ENCODE measurements at places on chromosomes 4 and X.

GRCh38 chrX:144259054-144259453 lies 375.2 kb downstream of the UBE2NL start:
- DNase-seq: no peak

DNA sequence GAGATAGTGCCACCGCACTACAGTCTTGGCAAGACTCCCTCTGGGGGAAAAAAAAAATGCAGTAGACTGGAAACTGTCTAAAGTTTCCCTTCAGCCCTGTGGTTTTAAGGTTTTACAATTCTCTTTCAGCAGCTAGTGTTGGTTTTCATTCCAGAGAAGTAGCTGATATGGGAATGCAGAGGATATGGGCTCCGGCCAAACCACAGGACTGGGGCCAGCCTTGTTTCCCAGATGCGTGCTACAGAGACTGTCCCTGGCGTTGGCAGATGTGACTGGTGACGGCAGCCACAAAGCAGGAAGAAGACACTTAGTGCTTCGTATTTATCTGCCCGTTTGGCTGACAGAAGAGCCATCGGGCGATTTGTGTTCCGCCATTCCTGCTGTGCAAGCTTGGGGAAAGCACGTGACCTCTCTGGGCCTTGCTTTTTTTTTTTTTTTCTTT lies 43.2 kb downstream of the ZBTB49 start:
- no peak for DNase-seq

DNA sequence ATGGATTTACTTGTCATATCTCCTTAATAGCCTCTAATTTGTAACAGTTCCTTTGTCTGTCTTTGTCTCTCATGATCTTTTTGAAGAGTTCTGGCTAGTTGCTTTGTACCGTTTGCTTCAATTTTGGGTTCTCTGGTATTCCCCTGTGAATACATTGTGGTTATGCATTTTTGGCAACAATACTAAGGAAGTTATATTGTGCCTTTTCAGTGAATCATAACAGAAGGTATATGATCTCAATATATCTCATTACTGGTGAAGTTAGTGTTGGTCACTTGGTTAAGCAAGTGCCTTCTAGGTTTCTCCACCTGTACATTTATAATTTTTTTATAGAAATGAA lies 48.6 kb downstream of the DCLK2 start:
- no peak for DNase-seq

- DNase-seq: no peak
These were observed 145.1 kb downstream of the TBL1X start for GRCh38 chrX:9609987-9610386.

GRCh38 chr4:24837336-24837735 lies 42.0 kb downstream of the SOD3 start:
- DNase-seq: no peak

DNA sequence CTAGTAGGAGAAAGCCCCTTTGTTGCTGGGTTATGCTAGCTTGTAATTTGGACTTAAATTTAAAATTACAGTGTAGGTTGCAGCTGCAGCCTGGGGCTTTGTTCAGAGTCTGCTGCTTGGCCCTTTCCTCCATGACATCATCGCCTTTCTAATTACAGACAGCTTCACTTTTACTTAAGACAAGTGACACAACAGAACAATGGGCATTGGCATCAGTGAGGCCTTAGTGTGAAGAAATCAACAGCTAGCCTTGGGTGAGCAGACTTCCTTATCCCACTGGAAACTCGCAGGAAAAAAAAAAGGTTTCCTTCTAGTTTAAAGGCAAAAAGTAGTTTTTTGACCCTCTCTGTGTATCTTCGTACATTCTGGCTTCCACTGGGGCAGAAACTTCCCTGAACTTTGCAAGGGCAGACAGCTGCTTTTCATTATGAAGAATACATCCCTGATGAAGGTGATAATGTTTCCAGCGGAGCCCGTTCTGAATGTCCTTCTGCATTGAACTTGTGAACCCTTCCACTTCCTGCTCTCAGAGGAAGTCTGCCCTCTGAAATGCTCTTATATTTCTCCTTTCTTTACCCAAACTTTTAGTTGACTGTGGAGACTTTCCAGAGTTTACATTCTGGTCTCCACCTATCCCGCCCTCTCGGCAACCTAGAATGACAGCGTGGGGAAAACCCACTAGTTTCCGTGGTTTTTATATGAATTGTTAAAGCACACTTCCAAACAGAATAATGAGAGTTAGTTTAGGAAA lies 123.2 kb upstream of the FAM9C start:
- no peak for DNase-seq

- DNase-seq: no peak
These were observed 111.4 kb upstream of the EOLA2 start for GRCh38 chrX:150049647-150050046.

DNA sequence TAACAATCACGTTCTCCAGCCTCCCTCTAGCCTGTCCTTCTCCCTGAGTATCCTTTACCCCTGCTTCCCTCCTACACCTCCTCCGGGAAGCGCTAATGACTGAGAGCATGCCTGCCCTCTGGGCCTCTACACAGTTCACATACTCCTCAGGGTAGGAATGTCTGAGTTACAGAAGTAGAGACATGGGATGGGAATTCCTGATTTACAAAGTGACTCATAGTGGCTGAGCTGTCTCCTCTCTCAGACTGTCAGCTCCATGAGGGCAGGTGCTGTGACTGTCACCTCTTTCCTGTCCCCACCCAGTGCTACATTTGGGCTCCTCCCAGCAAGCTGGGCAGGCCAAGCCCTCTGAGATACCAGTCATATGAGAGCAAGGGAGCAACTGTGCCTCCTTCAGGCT lies 2.6 kb downstream of the LAS1L start:
- DNase-seq: no peak

DNA sequence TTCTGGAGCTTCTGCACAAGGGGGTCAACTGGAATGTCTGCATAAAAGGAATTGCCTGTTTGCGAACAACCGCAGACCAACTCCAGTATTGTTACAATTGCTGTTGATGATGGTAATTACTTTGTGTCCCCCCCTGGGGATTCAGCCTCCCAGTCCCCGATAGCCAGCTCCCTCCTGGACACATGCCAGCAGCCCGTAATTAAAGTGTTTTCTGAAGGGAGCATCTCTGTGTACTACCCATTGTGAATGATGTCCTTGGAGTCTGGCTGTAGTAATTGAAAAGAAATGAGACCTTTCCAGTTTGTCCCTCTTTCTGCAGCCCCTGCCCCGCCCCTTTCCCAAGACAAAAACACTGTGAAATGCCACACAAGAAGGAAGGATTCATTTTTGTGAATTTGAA lies 377.1 kb upstream of the LCORL start:
- no peak for DNase-seq

DNA sequence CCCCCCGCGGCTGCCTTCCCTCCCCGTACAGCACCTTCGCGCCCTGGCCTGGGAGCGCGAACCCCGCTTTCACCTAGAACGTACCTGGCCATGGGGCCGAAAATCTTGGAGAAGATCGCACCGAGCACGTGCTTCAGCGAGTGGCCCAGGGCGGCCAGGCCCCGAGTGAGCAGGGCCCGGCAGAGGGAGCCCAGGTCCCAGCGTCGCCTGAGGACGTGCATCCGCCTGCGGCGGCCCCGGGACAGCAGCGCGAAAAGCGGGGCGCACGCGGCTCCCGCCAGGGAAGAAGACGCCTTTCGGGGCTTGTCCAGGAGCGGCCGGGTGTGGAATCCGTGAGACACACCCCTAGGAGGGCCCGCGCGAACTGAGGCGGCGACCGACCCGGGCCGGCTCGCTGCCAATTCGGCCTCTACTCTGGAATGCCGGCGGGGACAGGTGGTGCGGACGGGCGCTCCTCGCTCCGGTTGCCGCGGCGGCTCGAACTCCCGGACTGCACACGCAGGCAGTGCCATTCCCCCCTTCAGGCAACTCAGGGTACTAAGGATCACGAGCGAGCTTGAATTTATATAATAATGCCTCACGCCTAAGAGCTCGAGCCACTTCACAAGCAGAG lies at the start of gene HS6ST2:
Gene HS6ST2, minus strand, starts transcription at position 539 of the 613 bp plus-strand sequence.
- no peak for DNase-seq

DNA sequence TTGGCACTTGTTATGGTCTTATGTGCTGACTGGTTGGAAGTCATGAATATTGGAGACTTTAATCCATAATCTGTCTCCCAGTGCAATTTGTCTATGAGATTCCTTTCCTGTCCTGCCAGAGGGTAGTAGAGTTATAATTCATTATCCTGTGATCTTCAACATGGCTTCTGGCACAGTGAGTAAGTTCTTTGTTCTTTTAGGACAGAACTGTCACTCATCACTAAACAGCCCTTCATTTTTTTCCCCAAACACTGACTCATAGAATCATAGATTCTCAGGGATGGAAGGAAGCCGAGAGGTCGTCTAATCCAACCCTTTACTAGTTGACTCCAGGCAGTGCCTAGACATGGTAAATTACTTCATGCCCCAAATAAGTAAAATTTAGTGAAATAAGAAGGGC lies 78.4 kb downstream of the LUZP4 start:
- DNase-seq: no peak

DNA sequence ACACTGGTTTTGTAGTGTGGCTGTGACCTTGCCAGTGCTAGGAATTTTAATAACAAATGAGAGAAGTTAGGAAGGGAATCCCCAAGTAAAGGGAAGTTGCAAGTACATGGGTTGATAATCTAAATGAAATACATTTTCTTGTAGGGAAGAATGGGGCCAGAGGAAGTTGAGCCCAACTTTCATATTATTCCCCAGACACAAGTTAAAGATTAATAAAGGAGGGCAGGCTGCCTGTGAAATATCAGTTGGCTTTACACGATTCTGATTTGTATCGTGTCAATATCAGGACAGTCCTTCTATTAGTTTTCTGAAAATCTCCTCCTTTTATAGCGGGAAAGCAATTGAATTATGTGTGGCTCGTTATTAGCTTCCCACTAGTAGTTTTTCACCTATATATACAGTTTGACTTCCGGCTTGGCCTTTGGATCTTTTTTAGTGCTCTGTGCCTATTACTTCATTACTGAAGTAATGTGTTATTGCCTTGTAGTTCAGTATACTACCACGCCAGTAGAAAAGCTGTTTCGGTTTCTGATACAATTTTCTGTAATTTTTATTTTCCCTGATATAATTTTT lies 1.7 kb downstream of the PDLIM5 start:
- no peak for DNase-seq

DNA sequence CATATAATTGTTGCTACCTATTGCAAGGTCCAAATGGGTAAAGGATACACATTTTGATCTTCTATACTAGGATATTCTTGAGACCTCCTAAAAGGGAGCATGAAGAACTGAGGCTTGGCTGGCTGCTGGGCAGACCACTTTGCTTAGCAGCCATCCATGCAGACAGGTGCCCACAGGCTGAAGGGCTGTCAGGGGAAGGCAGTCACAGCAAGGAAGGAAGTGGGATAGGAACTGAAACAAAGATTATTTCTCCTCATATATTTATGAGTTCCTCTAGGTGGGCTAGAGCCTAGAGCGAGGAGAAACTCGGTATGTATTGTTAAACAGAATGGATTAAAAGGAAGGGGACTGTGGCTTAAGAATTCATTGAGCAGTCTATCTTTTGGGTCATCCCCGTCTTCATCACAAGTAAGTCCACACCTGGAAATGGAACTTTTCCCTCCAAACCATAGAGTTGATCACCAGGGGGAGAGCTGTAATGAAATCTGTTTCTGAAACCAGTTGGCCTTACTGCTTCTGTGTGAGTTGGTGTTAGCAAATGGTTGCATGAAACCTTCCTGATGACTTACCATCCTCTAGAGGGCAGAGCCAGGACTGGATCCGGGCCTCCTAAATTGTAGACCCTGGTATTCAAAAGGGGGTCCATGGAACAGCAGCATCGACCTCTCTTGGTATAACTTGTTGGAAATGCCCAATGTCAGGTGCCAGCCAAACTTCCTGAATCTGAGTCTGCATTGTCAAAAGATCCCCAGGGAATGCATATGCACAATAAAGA lies 42.3 kb downstream of the AFF2 start:
- DNase-seq: no peak

DNA sequence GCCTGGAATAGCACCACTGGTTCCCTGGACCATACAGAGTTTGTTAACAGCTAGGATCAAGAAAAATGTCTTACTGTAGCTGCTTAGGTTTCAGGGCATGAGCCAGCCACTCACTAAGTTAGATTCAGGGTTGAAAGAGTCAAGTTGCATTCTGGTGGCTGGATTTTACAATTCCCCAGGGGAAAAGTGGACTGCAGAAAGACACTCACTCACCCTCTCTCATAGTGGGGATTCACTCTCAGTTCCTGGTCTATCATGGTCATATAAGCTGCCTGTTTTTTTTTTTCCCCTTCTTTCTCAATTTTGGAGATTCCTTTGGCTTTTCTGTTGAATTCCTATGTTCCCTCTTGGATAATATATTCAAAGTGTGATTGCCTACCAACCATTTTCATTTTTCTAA lies 744.2 kb upstream of the GRIA3 start:
- DNase-seq: no peak

DNA sequence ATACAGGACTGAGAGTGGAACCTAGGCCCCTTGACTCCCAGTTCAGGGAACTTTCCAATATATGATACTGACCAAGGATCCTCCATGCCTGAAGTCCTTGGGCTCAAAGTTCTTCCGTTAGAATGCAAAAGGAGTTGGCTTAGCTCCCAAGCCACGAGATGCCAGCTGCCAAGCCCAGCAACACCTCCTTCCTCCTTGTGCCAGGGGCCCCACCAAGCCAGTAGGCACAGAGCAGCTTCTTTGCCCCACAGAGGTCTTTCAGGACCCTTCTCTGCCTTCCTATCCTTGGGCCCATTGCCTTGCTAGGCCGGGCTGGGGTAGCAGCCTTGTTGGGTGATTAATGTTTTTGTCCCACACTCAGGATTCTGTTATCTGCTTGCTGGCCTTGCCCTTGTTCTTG lies 105.6 kb downstream of the EFNB1 start:
- DNase-seq: peak; percentile 4

GRCh38 chrX:44585866-44586265 lies 43.2 kb upstream of the FUNDC1 start:
- no peak for DNase-seq

DNA sequence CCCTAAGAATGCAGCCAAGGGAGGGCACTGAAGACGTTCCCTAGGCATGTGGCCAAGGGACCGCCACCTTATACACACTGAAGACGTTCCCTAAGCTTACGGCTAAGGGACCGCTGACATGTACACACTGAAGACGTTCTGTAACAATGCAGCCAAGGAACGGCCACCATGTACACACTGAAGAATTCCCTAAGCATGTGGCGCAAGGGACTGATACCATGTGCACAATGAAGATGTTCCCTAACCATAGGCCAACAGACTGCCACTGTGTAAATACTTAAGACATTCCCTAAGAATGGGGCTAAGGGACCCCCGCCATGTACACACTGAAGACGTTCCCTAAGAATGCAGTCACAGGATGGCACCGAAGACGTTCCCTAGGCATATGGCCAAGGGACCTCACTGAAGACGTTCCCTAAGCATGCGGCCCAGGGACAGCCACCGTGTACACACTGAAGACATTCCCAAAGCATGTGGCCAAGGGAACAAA lies 36.1 kb downstream of the DHRSX start:
- no peak for DNase-seq

GRCh38 chr4:163878336-163879121 lies 384.0 kb downstream of the TMA16 start:
- no peak for DNase-seq

Measured in uterus (tissue), 4 donors.